AG09309 (cell line): ENCODE measurements at places on chromosomes 7 and 10.

DNA sequence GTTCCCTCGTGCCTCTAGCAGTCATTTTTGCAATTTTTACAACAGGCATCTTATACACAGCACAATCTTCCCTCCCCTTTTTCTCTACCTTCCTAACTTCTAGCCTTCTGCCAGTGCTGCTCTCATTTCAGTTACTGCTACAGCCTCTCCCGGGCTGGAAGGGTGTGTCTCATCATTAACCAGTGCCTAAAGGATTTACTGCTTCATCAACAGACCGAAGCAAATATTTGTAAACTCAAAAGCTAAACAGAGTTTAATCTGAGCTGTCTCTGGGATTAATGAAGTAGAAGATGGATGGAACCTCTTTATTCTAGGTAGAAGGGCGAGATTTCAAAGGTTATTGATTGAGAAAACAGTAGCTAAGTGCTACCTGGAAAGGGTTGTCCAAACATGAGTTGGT, 94.3 kb downstream of the PRPF18 start:
- DNase-seq, result no peak

- DNase-seq, result peak; percentile 21
Observed at GRCh38 chr10:29344073-29344820, 55.4 kb downstream of the LYZL1 start.

- DNase-seq, result no peak
Observed at GRCh38 chr10:44316187-44316921, 68.5 kb downstream of the CXCL12 start.

- no peak for DNase-seq
Observed at GRCh38 chr10:62473241-62473640, 99.1 kb downstream of the ZNF365 start.

DNA sequence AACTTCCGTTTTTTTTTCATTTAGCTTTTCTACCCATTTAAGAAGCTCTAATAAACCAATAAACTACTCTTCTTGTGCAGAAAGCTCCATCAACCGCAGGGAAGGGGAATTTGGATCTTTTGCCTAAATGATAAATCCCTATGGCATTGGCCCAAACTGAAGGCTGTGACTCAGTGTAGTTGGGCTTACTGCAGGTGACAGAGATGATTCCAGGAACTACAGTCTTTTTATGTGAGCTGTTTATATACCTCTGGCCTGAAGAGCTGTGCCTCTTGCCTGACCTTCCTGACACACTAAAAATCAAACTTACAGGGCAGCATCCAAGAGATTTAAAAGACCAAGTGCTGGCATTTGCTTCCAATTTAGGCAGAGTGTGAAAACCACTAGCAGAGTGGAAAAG, 25.2 kb downstream of the ABCB1 start:
- DNase-seq, result no peak

GRCh38 chr7:121138262-121138933, 149.9 kb downstream of the CPED1 start:
- no peak for DNase-seq

- DNase-seq, result no peak
Observed at GRCh38 chr10:72108830-72109635, 20.7 kb upstream of the SPOCK2 start.

DNA sequence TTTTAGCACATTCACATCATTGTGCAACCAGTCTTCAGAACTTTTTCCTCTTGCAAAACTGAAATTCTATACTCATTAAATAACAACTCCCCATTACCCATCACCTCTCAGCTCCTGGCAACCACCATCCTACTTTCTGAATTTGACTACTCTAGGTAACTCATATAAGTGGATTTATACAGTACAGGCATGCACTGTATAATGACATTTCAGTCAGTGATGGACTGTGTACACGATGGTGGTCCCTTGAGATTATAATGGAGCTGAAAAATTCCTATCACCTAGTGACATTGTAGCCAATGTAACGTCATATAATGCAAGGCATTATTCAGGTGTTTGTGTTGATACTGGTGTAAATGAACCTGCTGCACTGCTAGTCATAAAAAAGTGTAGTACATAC, 60.1 kb downstream of the BTRC start:
- DNase-seq, result no peak

GRCh38 chr7:41097501-41097900, 605.4 kb downstream of the INHBA start:
- DNase-seq, result peak; percentile 71

DNA sequence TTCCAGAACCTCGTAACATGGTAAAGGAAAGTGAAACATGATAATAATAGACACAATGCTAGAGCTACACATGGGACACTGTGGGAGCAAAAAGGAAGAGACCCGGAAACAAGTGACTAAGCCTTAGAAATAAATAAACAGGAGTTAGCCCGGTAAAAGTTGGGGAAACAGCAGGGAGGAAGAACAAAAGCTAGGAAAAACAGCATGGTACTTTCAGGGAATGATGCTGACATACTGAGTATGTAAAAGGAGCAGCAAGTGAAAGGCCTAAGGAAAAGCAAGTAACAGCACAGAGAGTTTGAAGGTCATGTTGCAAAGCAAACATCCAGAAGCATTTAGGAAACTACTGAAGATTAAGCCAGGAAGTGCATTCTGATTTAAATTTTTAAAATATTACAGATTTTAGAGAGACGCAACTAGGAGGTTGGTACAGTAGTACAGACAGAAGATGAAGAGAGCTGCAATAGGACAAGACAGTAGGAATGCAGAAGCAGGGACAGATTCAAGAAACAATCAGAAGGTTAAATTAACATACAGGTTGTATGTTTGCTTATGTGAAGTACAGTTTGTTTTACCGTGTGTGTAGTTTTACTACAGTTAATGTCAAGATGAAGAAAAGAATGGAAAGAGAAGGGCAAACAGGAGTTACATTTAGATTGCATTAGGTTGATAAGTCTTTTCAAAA, 63.7 kb downstream of the ARHGAP12 start:
- DNase-seq, result no peak

DNA sequence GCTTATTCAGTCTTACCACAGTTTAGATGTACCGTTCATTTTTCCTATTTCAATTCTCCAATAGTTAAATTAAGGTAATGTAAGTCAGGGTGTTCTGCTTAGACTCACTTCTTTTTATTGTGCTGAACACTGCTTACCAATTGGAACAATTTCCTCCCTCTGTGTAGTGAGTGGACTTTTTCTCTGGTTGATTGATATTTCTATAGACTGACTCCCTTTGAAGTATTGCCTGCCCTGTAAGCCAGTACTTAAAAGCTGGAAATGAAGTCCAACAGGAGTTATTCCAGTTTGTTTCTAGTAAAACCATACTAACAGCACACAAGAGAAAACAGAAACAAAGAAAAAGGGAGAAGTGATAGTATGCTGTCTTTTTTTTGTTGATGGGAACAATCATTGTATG, 1674.9 kb downstream of the REEP3 start:
- no peak for DNase-seq

DNA sequence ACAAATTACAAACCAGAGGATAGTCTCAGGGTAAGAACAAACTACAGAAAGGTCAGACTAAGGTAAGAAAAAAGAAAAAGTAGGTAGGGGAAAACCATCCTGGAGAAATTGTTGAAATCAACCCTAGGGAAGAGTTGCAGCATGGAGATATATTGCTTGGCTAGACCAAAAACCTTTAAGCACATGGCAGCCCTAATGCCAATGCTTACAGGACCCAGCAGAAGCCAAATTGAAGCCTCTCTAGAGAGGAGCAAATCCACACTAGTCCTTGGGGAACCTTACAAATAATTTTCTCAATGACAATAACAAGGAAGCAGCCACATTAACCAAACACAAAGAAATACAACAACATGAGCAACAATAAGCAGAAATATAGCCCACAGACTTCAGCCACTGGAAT, 81.9 kb downstream of the CNOT4 start:
- no peak for DNase-seq

- no peak for DNase-seq
Observed at GRCh38 chr7:111183321-111183720, 92.4 kb downstream of the LRRN3 start.

- no peak for DNase-seq
Observed at GRCh38 chr7:23072048-23072447, 33.5 kb upstream of the KLHL7 start.

GRCh38 chr7:2497500-2498336, 21.5 kb upstream of the GRIFIN start:
- DNase-seq, result no peak
